ENCODE measurements at places on chromosomes 4 and X.

- DNase-seq, result no peak
Measured at GRCh38 chrX:39063037-39063436, 261.8 kb downstream of the MID1IP1 start.

GRCh38 chr4:81442484-81443085 lies 29.1 kb downstream of the RASGEF1B start:
- DNase-seq, result no peak

GRCh38 chr4:54063229-54063628 lies 1.2 kb downstream of the CHIC2 start:
- no peak for DNase-seq

DNA sequence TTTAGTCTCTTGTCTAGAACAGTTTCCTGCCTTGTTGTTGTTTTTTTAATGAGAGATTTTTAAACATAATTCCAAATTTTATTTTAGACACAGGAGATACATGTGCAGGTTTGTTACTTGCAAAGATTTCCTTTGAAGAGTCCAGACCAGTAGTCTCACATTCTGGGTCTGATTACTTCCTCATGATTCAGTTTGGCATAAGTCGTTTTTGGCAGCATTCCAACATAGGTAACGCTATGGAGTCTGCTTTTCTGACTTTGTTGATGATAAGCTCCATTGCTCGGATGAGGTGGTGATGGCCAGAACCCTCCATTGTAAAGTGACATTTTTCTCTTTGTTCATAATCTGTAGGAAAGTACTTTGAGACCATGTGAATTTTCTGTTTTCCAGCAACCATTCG lies 74.7 kb downstream of the CLCN4 start:
- DNase-seq, result no peak

DNA sequence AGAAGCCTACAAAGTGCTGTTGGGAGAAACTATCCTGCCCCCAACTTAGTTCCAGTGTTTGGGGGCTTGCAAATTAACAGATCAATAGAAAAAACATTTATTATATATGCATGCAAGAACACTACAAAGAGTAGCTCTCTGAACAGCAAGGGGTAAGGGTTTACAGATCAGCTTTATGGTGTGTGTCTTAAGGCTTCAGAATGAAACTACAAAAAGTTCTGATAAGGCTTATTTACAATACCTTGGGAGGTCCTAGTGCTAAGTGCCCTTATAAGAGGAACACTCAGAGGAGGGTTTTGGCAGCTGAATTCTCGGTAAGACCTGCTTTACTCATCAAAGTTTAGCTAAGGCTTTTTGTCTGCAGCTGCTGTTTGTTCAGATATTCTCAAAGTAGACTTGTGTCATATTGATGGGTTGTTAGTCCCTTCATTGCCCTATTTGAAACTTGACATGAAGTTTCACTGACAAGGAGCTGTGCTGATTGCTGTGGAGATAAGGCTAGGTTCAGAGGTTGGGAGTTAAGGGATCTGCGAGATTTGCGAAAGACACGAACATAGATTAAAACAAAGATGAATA lies 7.7 kb downstream of the ERVMER34-1 start:
- no peak for DNase-seq

DNA sequence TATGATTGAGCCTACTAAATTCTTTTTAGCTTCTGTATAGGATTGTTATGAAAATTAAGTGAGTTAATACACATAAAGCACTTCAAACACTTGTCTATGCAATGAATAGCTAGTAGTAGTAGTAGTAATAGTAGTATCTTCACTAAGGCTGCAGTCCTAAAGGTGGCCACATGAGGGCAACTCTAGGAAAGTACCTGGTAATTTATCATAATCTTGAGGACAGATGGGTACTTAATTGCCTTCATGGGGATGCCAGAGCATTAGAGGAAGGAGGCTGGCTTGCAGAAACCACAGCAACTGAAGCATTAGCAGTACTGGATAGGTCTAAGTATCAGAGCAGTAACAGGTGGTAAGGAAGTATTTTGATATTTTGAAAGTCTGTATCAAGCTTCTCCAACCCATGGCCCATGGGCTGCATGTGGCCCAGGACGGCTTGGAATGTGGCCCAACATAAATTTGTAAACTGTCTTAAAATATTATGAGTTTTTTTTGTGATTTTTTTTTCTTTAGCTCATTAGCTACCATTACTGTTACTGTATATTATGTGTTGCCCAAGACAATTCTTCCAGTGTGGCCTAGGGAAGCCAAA lies 17.3 kb downstream of the NIPAL1 start:
- DNase-seq, result peak; percentile 47

DNA sequence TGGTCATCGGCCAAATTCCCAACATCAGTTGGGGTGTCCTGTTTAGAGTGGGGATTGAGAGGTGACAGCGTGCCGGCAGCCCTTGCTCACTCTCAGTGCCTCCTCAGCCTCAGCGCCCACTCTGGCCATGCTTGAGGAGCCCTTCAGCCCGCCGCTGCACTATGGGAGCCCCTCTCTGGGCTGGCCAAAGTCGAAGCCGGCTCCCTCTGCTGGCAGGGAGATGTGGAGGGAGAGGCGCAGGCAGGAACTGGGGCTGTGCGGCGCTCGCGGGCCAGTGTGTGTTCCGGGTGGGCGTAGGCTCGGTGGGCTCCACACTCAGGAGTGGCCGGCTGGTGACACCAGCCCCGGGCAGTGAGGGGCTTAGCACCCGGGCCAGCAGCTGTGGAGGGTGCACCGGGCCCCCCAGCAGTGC lies 7.1 kb upstream of the CENPU start:
- DNase-seq, result no peak

GRCh38 chr4:80566203-80566872 lies 230.8 kb downstream of the CFAP299 start:
- peak; percentile 7 for DNase-seq

DNA sequence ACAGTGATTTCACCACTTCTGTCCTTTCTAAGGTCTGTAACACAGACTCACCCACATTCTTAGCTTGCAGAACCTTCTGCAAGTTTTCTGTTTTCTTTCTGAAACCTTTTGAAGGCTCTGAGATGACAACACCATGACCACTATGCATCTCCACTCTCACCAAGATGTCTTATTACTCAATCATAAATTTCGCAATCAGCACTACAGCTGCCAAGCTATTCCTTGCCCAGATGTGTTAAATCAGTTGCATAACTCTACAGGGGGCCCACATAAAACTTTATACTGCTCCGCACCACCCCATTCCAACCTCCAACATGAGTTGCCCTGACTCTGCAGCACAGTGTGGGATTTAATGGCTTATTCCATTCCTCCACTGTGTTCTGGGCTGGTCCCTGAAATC lies 229.9 kb downstream of the COL25A1 start:
- peak; percentile 43 for DNase-seq

DNA sequence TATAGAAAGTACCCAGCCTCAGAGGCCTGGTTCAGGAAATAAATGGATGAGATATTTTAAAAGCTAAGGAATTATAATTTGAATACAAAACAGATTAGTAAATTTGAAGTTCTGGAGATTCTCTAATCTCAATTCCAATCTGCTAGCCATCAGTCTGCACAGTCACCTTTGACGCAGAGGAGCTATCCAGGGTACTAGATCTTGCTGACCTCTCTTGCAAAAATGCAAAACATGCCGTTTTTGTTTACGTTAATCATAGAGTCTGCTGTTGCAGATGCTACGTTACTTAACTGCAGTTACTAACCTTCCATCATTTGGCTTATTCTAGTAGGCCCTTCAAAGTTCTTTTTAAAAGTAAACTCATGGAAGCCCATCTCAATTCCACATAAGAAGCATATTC lies 10.4 kb downstream of the CCSER1 start:
- DNase-seq, result peak; percentile 26

- DNase-seq, result no peak
Measured at GRCh38 chr4:30616942-30617646, 103.1 kb upstream of the PCDH7 start.

- DNase-seq, result peak; percentile 12
Measured at GRCh38 chr4:102684610-102685052, 76.1 kb downstream of the MANBA start.

GRCh38 chr4:186624951-186625350 lies 69.6 kb upstream of the MTNR1A start:
- no peak for DNase-seq

All from H4 (cell line).